ENCODE measurements at places on chromosomes 3 and 15. TPM values are rescaled to one million over a fixed set of nuclear protein-coding genes. Genes with fewer than 3 reads are reported as not detected.

DNA sequence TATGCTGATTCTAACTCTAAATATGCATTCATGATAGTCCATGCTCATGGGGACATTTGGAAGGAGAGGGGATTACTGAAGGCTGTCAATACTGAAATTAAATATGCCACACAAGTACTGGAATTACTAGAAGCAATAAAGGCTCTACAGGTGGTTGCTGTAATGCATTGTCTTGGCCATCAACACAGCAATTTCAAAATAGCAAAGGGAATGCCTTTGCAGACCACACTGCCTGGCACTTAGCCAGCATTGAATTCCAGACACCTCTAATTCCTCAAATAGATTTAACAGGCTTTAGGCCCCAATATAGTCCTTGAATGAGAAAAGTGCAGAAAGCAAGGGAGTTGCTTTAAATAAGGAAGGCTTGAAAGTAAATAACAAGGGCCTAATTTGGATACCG lies 115.8 kb upstream of the PLCL2 start:
- no peak for DNase-seq

- DNase-seq: no peak
These were observed 108.6 kb upstream of the MRPS22 start for GRCh38 chr3:139235192-139235591.

DNA sequence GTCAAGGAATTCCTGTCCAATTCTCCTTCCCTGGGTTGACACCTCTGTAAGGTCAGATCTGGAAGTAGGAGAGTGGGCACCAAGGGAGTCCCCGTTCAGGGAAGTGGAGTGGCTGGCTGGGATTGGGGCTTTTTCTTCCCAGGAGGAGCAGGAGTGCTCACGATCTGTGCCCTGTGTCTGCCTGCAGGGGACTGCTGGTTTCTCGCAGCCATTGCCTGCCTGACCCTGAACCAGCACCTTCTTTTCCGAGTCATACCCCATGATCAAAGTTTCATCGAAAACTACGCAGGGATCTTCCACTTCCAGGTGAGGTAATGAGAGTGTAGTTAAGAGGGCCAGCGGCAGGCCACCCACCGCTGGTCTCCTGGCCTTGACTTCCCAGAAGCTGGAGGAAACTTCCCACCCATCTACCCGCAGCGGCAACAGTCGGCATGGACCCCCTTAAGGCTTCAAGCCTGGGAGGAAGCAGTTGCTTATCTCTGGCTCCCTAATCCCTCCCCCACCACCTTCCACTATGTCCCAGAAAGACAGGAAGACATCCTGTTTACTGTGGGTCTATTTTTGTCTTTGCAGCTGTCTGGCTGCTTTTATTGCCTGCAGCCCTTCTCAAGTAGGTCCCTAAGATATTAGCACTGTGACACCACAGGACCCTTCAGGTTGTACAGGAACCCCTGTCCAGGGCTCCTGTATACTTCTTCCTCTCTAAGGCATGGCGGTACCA lies 26.8 kb downstream of the CAPN3 start:
- no peak for DNase-seq

GRCh38 chr15:95194746-95195145 lies 963.4 kb downstream of the MCTP2 start:
- DNase-seq: no peak

ADCY5 gene
- total RNA-seq: not detected

GOLGA8T gene
- total RNA-seq: not detected

SNURF gene
- total RNA-seq: 15.2 TPM

MKRN3 gene
- 3.3 TPM for total RNA-seq

All from activated CD4-positive, alpha-beta memory T cell treated with anti-CD3 and anti-CD28 coated beads for 36 hours (primary cell).